ENCODE measurements at places on chromosomes 5 and 9. TPM values are rescaled to one million over a fixed set of nuclear protein-coding genes. Genes with fewer than 3 reads are reported as not detected.
A peak's percentile ranks its signal among the peaks of the same experiment; 100 is the strongest.

DNA sequence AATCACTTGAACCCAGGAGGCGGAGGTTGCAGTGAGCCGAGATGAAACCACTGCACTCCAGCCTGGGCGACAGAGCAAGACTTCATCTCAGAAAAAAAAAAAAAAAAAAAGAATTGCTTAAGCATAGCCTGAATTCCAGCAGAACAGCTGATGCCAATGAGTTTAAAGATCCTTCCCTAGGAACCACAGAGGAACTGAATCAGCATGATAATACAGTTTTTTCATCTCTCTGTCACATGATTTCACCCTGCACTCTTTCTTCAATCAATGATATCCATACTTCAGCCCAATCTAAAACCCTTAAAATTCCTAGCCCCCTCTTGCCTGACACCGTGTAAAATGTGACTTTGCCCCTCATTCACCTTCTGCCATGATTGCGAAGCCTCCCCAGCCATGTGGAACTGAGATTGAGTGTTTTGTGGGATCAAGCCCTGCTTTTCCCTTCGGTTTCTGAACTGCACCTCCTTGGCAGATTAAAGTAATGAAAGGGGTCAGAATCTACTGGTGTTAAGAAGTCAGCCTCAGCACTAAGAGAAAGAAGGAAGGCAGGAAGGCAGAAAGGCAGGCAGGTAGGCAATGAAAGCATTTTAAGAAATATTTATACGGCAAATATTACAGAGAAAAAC is 20.9 kb upstream of the DMXL1 start:
- no peak overlapping the region for H3K4me3 ChIP-seq
- H3K36me3 ChIP-seq: no peaks in the 10 kb centered on the region
- no peaks in the 10 kb centered on the region for H3K4me1 ChIP-seq
- H3K27me3 ChIP-seq: no peaks in the 10 kb centered on the region
- no peak for DNase-seq

DNA sequence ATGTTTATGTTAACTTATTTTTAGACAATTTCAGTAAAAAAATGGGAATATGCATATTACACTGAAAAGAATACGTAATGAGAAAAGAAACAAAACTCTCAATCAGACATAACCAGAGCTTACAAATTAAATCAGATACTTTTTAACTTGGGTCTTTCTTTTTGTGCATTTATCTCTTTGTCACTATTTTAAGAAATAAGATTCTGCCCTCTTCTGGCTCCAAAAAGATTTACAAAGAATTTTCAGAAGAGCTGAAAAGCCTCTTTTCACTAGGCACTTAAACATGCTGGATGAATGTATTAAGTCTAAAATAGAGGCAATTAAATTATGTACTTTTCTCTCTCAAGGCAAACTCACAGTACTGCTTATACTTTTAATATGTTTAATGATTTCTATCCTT is 55.5 kb downstream of the CEP120 start:
- no peaks in the 10 kb centered on the region for H3K27me3 ChIP-seq
- H3K36me3 ChIP-seq: peaks cover 50% of the 10 kb centered on the region
- no peaks in the 10 kb centered on the region for H3K4me1 ChIP-seq
- no peak overlapping the region for H3K27ac ChIP-seq

GRCh38 chr5:82813861-82814260 is 263.3 kb downstream of the TMEM167A start:
- no peaks in the 10 kb centered on the region for H3K27me3 ChIP-seq
- no peaks in the 10 kb centered on the region for H3K4me1 ChIP-seq
- DNase-seq: no peak
- H3K27ac ChIP-seq: no peak overlapping the region

- no peak for DNase-seq
- no peaks in the 10 kb centered on the region for H3K36me3 ChIP-seq
- no peaks in the 10 kb centered on the region for H3K4me1 ChIP-seq
- no peak overlapping the region for H3K27ac ChIP-seq
- no peaks in the 10 kb centered on the region for H3K27me3 ChIP-seq
Measured at GRCh38 chr5:14436801-14437542, 144.6 kb upstream of the OTULINL start.

DNA sequence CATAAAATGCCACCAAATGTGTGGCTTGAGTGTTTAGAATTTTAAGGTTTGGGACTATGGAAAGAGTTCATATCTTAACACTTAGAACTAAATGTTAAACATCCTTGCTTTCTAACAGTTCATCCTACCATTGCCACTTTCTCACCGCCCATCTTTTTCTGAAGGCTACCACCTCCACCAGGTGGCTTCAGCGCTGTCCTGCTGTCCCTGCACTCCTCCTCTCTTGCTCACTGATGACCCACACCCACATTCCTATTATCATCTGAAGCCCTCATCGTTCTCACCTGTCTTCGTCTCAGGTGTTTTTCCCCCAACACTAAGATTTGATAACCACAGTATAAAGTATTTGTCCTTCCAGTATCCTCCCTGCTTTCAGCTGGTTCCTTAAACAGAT is 7.4 kb downstream of the MEGF10 start:
- H3K27ac ChIP-seq: no peak overlapping the region
- no peaks in the 10 kb centered on the region for H3K36me3 ChIP-seq
- H3K4me3 ChIP-seq: no peak overlapping the region
- DNase-seq: no peak

DNA sequence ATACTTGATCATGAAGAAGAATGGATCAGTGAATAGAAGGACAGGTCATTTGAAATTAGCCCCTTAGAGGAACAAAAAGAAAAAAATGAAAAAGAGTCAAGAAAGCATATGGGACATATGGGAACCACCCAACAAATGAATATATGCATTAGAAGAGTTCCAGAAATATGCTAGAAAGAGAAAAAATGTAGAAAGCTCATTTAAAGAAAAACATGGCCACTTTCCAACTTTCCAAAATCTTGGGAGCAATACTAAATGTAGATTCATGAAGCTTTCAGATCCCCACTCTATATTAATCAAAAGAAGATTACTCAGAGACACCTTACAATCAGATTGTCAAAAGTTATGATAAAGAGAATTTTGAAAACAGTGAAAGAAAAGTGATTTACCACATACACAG is 334.8 kb upstream of the NMUR2 start:
- H3K27me3 ChIP-seq: no peaks in the 10 kb centered on the region
- H3K27ac ChIP-seq: no peak overlapping the region
- no peak overlapping the region for H3K4me3 ChIP-seq
- DNase-seq: no peak
- no peaks in the 10 kb centered on the region for H3K4me1 ChIP-seq

DNA sequence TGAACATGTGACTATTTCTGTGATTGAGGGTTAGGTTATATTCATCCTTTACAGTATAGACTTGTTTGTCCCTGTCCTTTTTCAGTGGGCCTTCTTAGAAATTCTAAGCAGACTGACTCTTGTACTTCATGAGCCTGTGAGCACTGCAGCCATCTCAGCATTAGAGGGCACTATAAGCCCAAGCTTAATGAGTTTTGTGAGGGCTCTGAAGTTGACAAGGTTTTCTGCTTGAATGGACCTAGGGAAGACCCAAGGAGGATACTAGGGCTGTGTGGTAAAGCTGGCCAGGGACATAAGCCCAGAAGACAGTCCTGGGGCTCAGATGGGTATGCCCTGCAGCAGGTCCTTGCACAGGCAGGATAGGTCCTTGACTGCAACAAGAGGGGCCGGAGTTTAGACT is 126.5 kb downstream of the MRPS30 start:
- H3K36me3 ChIP-seq: no peaks in the 10 kb centered on the region
- H3K27ac ChIP-seq: no peak overlapping the region
- no peaks in the 10 kb centered on the region for H3K27me3 ChIP-seq
- no peak for DNase-seq
- no peak overlapping the region for H3K4me3 ChIP-seq

DNA sequence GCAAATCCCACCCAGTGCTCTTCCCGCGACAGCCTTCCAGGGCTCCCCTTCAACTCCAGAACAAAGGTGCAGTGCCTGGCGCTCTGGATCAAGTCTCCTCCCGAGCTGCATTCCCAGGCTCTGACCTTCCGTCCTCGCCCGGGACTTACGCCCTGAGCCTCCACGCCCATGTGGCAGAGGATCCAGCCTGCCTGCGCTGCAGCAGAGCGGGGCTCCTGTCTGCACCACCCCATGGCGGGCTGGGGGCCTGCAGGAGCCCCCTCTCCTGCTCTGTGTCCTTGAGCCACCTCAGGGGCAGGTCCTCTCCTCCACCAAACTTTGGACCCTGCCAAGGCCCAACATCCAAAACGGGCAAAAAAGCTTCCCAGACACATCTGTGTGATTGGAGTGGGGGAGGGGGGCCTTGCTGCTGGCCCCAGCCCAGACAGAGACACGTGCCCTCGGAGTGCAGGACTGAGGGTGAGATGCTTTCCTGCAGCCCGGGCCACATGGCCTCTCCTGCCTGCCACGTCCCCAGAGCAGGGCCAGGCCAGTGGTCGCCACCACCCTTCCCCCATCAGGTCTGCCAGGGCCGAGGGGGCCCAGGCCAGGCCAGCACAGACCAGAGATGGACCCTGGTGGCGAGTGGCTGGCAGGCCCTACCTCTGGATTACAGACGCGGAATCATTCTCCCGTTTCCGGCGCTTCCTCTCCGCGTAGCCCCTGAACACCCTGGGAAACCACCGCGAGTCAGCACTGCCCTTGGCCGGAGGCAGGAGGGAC is 4.4 kb downstream of the NSMF start:
- peaks cover 69% of the 10 kb centered on the region for H3K4me1 ChIP-seq
- H3K27ac ChIP-seq: no peak overlapping the region
- peak overlapping the region; percentile 27 for H3K4me3 ChIP-seq
- peaks cover 2% of the 10 kb centered on the region for H3K36me3 ChIP-seq
- no peak for DNase-seq
- H3K27me3 ChIP-seq: no peaks in the 10 kb centered on the region

DNA sequence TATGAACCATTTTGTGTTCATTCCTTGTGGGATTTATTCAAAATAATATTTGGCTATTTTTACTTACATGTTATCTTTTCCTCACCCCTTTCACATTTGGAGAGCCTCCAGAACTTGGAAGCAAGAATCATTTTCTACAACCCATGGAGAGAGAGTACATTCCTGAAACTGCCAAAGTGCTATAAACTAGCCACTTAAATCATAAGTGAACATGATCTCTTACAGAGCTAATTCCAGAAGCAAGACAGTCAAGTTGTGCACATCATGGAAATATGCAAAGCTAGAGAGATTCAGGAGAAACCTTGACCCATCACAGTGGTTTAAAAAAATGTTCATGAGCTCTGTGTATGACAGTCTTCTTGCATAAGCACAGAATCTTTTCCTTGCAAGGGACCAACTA is 883.6 kb upstream of the C9orf72 start:
- no peak overlapping the region for H3K4me3 ChIP-seq
- H3K27me3 ChIP-seq: no peaks in the 10 kb centered on the region
- no peaks in the 10 kb centered on the region for H3K36me3 ChIP-seq
- no peak for DNase-seq
- no peaks in the 10 kb centered on the region for H3K4me1 ChIP-seq
- no peak overlapping the region for H3K27ac ChIP-seq

DNA sequence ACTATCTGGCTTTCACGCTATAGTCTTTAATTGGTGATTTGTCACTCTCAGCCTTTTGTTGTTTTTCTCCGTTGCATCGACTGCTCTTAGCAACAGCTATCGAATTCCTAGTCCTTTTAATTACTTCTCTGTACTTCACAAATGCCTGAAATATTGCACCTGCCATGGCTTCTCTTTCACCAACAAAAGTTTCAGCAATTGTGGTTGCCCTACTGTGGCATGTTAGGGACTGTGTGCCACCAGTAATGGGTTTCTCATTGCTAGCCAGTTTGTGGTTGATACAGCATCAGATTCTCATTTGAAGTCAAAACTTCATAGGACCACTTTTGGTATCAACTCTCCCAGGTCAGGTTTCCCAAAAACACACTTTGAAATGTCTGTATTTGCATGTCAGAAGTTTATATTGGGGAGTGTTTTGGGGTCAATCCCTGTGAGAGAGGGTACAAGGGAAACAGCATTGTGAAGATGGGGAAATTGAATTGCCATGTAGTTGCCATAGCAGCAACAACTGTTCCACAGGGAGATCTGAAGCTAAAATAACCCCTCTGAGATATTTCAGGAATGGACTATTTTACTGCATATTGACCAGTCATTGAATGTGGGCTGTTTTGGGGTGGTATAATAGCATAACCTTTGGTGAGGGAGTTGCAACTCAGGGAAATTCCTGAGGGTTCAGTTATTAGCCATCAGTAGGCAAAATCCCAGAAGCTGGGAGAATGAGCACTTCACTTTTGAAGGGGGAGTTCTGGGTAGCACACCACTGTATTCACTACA is 99.2 kb downstream of the WDR70 start:
- no peaks in the 10 kb centered on the region for H3K27me3 ChIP-seq
- no peak overlapping the region for H3K4me3 ChIP-seq
- H3K27ac ChIP-seq: no peak overlapping the region
- H3K36me3 ChIP-seq: peaks cover 14% of the 10 kb centered on the region

DNA sequence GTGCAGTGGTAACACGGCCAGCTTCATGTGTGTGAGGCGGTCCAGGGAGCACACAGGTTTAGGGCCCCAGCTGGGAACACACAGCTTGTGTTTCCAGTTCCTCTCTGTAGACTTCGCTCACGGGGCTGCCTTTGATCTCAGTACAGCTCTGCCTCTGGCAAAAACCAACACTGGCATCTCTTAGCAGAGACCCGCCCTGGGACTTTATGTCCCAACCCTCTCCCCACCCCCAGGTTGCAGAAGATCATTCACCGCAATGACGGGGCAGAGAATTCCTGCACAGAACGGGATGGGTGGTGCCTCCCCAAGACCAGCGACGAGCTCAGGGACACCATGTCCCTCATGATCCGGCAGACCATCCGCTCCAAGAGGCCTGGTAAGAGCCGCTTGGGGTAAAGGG is 5.2 kb upstream of the CEL start:
- no peaks in the 10 kb centered on the region for H3K27me3 ChIP-seq
- no peak overlapping the region for H3K27ac ChIP-seq
- H3K4me1 ChIP-seq: peaks cover 24% of the 10 kb centered on the region
- H3K4me3 ChIP-seq: no peak overlapping the region
- DNase-seq: peak; percentile 23
- H3K36me3 ChIP-seq: peaks cover 41% of the 10 kb centered on the region

PCDHGB3 gene
- 0.52 TPM for total RNA-seq

CDC20B gene
- not detected for total RNA-seq

MARCOL gene
- not detected for total RNA-seq

ANKRD20A1 gene
- 1.6 TPM for total RNA-seq

OR2K2 gene
- total RNA-seq: not detected

FOXI1 gene
- not detected for total RNA-seq

NEURL1B gene
- 0.28 TPM for total RNA-seq

BHMT gene
- total RNA-seq: not detected

KYAT1 gene
- 9.1 TPM for total RNA-seq

ADCY2 gene
- not detected for total RNA-seq

SH3GL2 gene
- total RNA-seq: not detected

SDHA gene
- 173 TPM for total RNA-seq
